ENCODE measurements at places on chromosomes 13 and 19.

GRCh38 chr19:35044317-35045117 lies 3.0 kb downstream of the HPN start:
- peak; percentile 28 for DNase-seq

- DNase-seq: no peak
Observed at GRCh38 chr13:47277774-47278173, 380.9 kb upstream of the HTR2A start.

GRCh38 chr19:478236-478903 lies 17.5 kb upstream of the SHC2 start:
- DNase-seq: no peak

DNA sequence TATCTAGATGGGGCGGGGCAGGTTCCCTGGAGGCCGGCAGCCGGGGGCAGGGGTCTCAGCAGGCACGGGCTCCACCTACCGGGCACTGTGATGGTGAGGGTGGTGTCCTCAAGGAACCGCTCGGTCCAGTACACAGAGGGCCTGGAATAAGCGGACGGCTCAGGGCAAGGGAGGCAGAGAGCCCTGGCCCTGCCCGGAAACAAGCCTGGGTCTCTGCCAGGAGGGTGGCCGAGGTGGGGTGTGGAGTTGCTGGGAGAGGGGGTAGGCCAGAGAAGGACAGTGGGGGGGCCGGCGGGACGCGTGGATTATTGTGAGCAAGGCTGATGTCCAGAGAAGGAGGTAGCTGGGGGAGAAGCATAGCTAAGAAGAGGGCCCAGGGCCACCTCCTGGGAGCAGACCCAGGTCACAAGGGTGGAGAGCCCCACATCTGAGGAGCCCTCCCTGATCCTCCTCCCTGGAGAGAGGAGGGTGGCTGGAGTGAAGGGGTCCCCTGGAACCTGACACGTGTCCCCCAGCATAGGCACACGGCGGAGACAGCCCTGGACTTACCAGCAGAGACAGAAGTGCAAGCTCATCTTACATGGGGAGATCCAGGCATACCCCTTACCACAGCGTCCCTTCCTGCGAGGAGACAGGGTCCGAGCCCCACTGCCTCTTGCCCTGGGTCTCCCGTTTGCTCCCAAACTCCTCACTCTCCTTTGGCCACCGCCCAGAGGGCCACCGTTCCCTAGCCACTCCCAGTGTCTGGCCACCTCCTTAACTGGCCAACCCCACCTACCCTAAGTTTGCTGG lies 29.0 kb upstream of the MIER2 start:
- DNase-seq: no peak

DNA sequence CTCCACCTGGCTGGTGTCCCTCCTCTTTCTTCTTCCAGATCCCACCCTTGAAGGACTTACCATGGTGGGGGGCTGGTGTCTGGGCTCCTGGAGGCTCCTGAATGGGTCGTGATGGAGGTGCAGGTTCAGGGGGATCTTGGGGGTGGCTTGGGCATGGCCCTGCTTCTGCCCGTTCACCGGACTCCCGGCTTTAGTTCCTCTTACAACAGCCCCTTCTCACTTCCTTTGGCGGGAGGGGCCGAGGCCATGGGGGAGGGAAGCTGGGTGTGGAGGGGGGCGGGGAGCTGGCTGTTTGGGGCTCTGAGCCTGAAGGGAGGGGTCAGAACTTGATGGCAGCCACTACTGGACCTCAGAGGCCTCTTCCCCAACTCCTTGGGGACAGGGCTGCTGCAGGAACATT lies at the start of gene MYO1F:
Gene MYO1F, minus strand, starts transcription at position 196 of the 400 bp plus-strand sequence. Its CDS starts 133 bp downstream, at position 63.
- DNase-seq: no peak

- DNase-seq: no peak
Observed at GRCh38 chr13:94232956-94233355, 246.5 kb downstream of the DCT start.

GRCh38 chr13:76449716-76450115 lies 436.5 kb downstream of the KCTD12 start:
- DNase-seq: no peak

GRCh38 chr19:50030225-50030624 lies 4.4 kb downstream of the ZNF473 start:
- no peak for DNase-seq

DNA sequence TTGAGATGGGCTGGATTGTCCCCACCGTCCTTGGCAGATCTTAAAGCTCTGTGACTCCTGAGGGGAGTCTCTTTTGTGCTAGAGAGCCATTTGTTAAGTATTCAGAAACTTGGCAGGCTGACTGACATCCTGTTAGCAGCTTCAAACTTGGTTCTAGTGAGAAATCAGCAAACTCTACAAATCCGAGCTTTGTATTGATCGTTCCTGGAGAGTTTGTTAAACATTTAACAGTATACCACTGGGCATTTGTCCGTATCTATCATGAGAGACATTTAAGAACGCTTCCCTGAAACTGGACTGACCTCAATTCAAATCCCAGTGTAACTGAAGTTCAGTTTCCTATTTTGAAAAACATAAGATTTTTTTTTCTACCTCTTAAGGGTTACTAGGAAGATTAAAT lies 3.1 kb downstream of the ATP12A start:
- no peak for DNase-seq

GRCh38 chr19:2790194-2790556 lies 4.9 kb downstream of the THOP1 start:
- no peak for DNase-seq

DNA sequence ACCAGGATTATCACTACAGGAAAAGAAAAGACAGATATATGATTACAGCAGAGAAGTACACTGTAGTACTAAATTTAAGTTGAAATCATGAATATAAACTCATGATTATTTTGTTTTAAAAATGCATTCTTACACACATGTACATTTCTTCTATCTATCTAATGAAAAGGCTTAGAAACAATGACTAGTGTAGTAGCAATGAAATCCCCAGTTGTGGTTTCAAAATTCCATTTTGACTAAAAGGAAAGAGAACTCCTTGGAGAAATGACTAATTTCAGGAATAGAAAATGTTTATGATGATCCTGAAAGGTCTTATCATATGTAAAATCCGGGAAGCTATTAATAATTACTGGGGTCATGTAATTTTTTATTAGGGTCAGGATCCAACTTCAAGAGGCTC lies 195.0 kb upstream of the STARD13 start:
- DNase-seq: no peak

DNA sequence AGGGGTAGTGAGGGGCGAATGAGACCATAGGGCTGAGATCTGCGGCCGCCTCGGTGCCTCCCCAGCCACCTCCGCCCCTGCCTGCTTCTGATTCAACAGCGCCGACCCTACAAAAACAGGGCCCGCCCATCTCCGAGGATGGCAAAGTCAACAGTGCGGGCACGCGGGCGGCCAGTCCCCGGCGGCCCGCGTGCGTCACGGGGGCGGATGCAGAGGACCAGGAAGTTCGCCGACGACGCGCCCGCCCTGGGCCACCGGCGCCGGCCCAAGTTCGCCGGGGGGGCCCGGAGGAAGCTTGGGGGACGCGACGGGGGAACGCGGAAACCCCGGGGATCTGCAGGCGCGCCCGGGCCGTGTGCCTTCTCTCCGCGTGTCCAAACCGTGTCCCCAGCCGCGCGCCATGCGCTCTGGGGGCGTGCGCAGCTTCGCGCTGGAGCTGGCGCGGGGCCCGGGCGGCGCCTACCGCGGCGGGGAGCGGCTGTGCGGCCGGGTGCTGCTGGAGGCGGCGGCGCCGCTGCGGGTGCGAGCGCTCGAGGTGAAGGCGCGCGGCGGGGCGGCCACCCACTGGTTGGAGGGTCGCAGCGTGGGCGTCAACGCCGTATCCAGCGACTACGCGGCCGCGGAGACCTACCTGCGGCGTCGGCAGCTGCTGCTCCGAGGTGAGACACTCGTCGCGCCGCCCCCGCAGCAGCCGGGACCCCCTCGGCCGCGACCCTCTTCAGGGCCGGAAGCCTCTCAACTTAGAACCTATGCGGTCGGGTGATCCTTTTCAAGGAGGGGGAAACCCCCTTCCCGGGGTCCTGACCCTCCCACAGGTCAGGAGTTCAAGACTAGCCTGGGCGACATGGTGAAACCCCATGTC lies 6.8 kb upstream of the ARRDC2 start:
- peak; percentile 67 for DNase-seq

GRCh38 chr19:22623841-22624221 lies 10.3 kb upstream of the ZNF492 start:
- DNase-seq: no peak
